ENCODE measurements at places on chromosomes 6 and 20.

DNA sequence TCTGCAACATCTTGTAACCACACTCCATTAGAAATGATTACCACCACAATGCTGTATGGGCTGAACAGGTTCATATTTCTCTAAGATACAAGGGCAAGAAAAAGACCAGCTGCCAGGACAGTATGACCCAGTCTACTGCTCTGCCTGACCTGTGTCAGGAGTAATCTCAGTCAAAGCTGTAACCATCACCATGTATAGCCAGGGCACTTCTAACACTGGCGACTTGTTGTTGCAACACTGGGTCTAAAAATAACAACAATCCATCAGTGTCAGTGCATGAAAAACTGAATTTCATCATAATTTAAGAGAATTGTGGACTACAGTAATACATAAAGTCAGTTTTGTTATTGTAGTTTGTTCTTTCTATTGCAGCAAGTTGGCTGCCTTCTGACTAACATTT lies 738.6 kb upstream of the ADGRB3 start:
- no peak for DNase-seq

DNA sequence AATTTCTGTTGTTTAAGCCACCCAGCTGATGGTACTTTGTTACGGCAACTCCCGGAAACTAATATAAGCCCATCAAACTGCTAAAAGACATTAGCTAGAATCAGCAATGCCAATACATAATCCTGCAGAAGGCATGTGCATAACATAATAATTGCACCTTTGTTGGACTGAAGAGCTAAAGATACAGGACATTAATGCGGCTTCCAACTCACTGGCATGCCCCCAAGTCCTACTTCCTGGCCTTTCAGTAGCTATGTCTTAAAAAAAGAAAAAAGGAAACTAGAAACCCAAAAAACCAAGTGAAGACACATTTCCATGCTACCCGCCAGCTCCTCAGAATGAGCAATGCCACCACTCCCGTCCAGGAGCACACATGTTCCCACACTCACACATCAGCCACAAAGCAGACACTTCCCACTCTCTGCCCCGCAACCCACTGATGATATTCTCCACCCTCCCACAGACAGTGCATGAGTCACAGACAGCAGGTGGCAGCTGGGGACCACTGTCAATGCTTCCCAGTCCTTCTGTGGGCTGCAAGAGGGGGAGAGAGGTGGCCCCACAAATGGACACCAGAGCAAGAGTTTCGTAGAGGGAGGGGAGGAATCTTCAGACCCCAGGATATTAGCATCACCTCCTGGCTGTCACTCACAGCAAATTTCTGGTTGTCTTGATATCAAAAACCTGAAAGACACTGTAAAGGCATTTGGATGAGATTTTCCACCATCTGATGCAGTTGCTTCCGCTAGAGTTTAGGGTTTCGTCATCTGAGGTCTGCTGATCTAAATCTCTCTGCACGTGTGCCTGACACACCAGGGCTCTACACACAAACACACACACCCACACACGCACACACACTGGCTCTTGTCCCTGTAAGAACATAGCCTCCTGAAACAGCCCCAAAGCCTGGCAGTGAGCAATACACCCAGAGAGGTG lies 32.8 kb downstream of the GFOD1 start:
- DNase-seq, result no peak

DNA sequence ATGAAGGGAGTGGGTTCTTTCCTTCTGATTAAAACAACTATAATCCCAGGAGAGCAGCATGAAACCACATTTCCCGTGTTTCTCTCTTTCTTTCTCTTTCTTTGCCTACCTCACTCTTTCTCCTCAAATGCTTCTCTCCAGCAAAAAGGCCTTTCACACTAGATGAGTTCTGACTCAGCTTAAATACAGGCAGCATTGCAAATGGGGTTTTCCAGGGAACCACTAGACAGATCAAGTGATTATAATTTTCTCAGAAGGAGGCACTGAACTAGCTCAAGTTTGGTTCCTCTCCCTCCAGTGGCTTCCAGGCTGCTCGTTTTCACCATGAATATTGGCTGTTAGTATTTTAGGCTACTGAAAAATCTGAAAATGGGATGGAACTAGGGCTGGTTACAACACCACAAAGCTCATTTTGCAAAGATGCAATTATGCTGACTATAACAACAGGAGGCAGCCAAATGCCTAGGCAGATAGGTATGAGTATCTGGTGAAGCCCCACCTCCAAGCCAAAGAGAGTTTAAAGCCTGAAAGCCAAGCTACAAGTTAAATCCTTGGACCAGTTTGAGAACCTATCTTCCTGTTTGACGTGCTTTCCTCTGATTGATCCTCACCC lies 260.0 kb downstream of the MMUT start:
- no peak for DNase-seq

DNA sequence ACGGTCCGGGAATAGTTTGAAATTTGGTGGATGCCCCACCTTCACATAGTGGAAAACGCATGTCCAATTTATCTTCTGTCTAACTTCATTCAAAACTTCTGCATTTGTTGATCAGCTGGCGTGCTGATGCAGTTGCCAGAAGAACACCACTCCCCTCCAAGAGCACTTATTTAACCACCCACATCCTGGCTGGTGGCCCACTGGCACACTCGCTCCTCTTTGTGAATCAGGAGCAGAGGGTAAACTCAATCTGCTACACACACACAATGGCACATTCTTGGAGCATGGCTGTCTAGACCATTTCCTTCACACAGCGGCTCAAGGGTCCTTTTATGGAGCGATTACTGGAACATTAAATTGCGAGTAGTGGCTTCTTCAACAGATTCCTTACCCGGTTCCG lies 55.1 kb upstream of the CEP162 start:
- peak; percentile 22 for DNase-seq

- no peak for DNase-seq
These were observed 104.3 kb downstream of the FARS2 start for GRCh38 chr6:5365436-5366195.

- no peak for DNase-seq
These were observed 18.7 kb downstream of the ZNF451 start for GRCh38 chr6:57108691-57109090.

DNA sequence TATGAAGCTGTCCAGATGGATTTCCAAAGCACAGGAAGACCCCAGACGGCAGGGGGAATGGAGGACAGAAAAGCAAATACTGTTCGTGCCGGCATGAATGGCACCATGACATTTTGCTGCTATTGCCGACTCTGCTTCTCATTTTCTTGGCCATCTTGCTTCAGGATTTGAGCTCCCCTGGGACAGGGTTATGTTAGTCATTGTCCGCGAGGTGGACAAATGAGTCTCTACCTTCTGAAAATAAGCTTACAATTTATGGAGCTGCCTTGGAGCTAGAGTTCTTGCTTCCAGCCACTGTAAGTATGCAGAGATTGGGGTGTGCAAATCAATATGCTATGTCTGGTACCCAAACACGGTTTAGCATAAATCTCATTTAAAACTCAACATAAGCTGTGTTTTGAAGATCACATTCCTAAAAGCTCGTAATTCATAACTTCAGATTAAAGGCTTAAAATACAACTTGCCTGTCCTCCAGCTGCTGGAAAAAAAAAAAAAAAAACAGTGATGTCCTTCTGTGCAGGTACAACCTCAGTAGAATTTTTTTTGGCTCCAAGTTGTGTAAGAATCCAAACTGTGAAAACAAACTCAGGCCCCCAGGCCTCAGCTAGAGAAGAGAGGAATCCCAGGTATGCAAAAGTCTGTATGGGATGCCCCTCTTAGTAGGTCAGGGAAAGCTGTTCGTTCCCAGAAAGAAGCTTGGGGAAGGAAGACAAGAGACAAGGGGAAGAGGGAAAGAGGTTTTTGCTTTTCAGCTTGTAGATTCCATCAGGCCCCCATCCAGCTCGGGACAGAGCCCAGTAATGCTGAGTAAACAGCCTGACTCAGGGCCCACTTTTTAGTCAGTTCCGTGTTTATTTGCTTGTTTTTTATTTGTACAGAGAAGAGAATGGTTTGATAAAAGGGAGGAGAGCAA lies 184.2 kb upstream of the FOXA2 start:
- DNase-seq, result no peak

DNA sequence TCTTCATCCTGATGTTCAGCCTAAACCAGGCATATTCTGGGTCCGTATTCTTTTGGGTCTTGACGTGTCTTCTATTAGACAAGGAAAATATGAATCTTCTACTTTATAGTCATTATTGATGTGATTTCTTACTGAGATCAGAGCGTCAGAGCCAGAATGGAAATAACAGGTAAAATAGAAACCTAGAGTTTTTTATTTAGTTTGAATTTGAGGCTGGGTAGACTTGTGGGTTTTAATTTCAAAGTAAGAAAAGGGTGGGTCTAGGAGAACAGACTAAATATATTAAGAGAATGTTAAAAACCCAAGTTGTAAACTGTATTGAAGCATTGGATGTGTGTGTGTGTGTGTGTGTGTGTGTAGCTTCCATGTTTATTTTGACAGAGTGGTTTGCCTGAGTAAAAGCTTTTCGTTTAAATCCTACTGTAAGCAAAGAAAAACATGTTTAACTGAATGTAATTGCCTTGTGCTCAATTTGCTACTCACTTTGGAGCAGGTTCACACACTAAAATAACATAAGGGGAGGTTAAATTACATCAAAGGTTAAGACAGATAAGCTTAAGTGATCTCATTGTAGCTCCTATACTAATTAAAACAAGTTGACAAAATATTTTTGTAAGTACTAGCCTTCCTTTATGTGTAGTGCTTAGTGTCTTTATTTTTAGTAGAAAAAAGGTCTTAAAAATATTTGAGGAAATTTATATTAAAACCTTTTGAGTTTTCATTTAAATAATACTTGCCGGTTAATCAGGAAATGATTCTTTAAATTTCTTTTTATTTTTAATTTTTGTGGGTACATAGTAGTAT lies 17.4 kb downstream of the HECA start:
- DNase-seq, result no peak

DNA sequence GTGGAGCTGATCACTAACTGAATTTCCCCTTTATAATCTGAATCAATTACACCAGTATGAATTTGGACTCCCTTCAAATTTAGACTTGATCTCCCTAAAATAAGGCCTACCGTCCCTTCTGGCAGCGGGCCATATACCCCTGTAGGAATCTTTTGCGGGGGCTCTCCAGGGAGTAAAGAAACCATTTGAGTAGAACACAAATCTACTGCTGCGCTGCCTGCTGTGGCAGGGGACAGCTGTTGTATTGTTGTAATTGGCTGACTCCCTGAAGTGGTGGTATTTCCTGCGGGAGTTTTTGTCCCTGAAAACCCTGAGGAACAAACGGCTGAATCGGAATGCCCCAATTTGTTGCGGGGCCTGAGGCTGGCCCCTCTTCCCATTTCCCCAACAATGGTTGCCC lies 16.0 kb upstream of the PTCRA start:
- DNase-seq, result no peak

GRCh38 chr6:155011809-155012291 lies 16.7 kb downstream of the TIAM2 start:
- DNase-seq, result no peak

GRCh38 chr20:40037511-40037910 lies 651.5 kb downstream of the MAFB start:
- DNase-seq, result no peak

Data from upper lobe of left lung (tissue), 6 donors.